Left colon (tissue), 2 donors: ENCODE measurements at places on chromosomes 4 and X.
A peak's percentile ranks its signal among the peaks of the same experiment; 100 is the strongest.

DNA sequence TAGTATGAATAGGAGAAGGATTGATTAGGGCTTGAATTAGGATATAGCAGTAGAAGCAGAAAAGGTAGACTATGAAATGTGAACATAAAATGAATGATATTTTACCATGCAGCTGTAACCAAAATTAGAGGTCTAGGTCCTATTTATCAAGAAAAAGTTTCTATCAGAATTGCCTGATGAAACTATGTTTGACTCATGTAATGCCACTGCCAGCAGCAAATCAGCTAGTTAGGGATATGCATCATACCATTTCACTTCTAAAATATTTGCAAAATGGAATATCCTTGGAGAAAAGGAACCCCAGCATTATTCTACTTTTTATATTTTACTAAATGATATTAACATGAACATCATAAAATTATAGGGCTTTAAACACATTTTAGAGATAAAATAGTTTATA lies 188.4 kb downstream of the WDFY3 start:
- DNase-seq: no peak

DNA sequence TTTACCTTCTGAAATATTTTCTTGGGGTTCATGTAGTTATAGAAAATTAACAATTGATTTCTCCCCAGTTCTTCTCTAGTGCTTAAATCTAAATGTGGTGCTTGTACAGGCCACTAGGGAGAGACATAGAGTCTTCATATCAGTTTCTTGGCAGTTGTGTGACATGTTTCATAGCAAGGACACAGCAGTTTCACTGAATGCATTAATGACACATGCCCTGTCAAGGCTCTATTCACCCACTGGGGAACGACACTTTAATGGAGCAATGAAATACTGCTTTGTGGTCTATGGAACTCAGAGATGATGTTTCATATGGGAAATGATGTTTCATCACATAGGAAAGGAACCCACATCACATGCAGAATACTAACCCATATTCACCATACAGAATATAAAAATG lies 2.8 kb downstream of the VEGFC start:
- DNase-seq: no peak

DNA sequence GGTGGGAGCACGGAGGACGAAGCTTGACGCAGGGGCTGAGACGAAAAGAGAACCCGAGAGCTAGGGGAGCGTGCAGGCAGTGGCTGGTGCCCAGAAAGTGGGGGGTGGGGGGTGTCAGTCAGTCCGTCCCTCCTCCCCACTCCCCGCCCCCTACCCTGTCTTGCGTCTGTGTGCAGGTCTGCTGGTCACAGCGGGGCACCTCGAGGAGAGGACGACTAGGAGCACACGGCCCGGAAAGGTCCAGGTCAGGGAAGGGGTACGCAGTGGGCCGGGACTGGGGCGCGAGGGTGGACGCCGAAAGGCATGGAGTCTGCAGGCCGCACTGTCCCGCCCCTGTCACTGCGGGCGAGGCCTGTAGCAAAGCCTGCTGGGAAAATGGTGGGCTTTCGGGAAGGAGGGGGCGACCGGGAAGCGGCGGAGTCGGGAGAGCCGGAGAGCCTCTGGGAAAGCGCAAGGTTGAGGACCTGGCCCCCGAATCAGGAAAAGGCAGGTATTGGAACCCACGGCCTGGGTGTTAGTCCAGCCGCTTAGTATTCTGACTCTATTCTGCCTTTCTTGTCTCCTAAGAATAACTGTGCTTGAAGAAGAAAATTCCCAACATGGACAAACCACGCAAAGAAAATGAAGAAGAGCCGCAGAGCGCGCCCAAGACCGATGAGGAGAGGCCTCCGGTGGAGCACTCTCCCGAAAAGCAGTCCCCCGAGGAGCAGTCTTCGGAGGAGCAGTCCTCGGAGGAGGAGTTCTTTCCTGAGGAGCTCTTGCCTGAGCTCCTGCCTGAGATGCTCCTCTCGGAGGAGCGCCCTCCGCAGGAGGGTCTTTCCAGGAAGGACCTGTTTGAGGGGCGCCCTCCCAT lies 769 bp downstream of the TCEAL1 start:
- DNase-seq: peak; percentile 61

GRCh38 chrX:139222511-139223200 lies 307.9 kb upstream of the F9 start:
- DNase-seq: no peak

DNA sequence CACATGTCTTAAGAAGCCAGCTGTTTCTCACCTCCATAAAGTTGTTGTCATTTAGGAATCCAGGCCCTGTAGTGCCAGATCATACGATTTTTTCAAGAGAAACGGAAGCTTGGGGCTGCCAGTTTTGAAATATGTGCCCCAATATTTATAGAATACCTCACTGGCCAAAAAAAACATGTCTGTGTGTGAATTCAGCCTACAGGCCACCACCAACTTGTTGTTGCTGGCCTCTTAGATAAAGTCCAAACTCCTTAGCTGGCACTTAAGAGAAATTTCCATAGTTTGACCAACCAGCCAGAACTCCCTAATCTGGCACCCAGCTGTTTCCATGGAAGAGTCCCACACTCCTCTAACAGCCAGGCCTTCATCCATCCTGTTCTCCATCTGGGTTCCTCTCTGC lies 74.1 kb downstream of the WDR19 start:
- no peak for DNase-seq

DNA sequence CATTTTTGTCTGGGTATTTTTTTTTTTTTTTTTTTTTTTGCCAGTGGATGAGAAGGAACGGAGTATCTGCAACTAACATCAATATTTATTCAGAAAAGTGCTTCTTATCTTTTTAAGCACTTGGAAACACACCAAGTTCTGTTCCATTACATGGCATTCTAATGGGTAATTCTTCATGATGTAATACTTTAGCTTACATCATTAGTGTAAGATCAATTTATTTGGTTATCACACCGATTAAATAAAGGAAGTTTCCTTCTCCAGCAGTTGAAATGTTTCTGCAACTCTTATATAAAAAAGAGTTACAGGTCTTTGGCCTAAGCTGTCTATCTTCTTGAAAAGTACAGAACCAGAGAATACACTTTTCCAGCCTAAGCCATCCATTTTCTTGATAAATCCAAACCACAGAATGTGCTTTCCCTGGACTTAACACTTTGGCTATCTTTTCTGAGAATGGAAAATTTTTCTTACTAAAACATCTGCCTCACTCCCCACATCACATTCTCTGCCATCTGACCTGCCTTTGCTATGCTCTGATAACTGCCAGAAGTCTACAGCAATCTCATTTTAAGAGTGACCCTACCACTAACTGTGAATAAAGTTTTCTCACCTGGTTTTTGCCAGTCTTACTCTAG lies 191.9 kb upstream of the MAB21L2 start:
- no peak for DNase-seq

- no peak for DNase-seq
These were observed 64.8 kb downstream of the GLRA3 start for GRCh38 chr4:174764105-174764729.

DNA sequence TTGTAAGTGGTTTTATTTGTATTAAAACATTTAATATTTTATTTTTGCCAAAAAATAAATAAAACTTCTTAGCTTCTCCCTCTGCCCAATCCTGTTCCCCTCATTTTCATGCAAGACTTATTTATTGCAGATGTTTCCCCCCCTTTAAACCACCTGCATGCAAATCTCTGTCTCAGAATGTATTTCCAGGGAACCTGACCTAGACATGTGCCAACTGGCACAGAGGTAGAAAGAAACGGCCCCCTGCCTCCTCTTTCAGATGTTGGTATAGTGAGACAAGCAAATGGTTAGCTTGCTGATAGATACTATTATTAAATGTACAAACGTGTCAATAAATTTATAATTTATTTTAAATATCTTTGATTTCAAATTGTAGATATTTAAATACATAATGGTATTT lies 47.1 kb downstream of the KLF3 start:
- DNase-seq: no peak

GRCh38 chr4:48939785-48940184 lies 33.2 kb upstream of the OCIAD2 start:
- no peak for DNase-seq

DNA sequence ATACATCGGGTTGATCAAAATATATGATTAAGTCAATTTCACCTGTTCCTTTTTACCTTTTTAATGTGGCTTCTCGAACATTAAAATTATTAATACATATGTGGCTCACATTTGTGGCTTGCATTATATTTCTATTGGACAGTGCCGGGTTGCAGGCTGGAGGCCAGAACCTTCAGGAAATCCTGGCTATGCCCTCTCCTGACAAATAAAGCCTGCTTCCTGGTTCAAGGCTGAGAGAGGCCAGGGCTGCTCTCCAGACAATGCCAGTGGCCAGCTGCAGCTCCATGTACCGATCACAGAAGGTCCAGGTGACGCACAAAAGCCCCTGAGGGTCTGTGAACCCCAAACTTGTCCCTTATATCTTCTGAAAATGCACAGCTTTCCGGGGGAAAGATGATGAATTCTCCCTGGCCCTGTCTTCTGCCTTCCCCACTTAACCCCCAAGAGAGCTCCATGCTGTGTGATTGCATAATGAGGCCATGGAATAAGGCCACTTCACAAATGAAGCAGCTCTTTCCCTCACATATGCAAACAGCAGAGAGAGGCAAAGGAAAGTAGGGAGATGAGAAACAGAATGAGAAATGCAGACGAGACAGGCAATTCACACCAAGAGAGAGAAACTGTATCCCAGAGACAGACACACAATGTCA lies 241.2 kb downstream of the BCOR start:
- DNase-seq: no peak

- no peak for DNase-seq
These were observed 11.2 kb downstream of the JADE1 start for GRCh38 chr4:128820671-128821070.

GRCh38 chrX:153922932-153923857 lies 2.9 kb downstream of the ARHGAP4 start:
- DNase-seq: peak; percentile 71

GRCh38 chrX:134246282-134246681 lies 9.3 kb downstream of the CCDC160 start:
- no peak for DNase-seq

DNA sequence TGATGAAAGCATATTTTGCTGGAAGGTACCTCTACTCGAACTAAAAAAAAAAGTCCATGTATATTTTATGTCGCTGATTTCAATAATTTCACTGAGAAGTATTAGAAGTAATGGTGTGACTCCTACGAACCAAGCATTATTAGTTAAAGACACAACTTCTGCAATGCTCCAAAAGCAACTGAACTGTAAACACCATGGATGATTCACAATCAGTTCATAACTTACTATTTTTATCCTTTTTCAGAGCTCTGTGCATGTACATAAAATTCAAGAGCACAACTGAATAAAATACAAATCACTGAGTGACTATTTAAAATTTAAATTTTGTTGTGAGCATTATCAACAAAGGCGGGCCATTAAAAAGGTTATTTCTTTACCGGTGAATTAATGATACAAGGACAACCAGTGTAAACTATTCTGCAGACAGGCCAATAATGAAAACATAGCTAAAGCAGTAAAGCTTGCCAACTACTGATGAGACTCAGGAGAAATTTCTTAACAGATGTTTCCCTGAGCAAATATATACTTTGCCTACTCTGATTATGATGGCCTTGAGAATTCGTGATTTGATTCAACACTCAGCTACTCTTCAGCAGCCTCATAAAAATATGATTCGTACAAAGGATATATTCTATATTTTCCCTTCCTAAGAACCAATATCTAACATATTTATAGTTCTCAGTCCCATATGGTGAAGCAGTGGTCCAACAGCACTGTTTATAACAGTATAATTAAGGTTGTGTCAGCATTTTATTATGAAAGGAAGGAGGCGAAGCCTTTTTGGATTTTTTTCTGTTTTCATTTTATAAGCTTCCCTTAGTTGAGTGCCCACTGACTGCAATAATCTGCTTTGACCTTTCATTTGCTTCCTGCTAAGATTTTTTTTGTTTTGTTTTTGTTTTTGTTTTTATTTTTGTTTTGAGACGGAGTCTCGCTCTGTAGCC lies 62.8 kb upstream of the NEIL3 start:
- no peak for DNase-seq

DNA sequence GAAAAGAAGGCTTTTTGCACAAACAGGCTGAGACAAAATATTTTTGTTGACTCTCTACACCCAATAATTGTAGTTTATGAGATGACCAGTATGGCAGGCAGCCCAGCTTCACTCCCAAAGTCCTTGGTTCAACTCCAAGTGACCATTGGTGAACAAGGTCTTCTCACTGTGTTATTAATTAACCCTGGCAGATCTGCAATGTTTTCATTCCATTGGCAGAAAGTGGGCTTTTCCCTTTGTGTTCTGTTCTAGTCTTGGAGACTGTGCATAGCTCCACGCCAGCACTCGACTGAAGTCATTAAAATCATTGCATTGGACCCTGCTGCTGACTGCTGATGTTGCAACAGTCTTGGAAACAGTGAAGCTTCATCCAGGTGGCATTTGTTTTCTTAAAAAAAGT lies 277.3 kb upstream of the HAND2 start:
- peak; percentile 25 for DNase-seq

DNA sequence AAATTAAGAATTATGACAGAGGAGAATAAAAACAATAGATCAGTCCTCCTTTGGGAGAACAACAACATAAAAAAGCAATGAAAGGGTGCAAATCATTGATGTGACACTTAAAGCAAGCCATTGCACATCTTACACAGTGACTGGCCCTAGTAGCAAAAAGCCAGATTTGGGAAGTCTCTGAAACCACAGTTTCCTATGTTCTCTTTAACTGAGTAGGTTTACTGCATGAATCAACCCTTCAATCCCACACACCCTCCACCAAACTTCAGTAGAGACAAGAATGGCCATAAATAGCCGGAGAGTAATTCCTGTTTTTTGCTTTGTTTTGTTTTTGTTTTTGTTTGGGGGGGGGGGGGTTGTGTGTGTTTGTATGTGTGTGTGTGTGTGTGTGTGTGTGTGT lies 180.8 kb downstream of the VEGFC start:
- DNase-seq: no peak

GRCh38 chr4:53818104-53818503 lies 226.8 kb upstream of the LNX1 start:
- DNase-seq: no peak

DNA sequence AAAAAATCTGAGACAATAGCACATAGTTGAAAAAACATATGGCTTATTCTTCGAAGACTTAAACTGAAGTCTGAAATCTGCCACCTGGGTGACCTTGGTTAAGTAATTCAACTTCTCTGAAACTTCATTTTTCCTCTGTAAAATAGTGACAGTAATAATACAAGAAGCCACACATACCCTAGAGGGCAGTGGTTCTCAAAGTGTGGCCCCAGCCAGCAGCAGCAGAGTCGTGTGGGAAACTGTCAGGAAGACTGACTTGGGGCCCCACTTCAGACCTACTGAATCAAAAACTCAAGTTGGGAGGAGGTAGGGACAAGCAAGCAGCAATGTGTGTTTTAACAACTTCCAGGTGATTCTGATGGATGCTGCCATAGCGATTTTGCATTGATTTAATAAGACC lies 249.9 kb downstream of the HNRNPD start:
- no peak for DNase-seq

- no peak for DNase-seq
These were observed 196.7 kb upstream of the AR start for GRCh38 chrX:67347145-67347544.

GRCh38 chrX:155216940-155217440 lies 730 bp downstream of the VBP1 start:
- no peak for DNase-seq

DNA sequence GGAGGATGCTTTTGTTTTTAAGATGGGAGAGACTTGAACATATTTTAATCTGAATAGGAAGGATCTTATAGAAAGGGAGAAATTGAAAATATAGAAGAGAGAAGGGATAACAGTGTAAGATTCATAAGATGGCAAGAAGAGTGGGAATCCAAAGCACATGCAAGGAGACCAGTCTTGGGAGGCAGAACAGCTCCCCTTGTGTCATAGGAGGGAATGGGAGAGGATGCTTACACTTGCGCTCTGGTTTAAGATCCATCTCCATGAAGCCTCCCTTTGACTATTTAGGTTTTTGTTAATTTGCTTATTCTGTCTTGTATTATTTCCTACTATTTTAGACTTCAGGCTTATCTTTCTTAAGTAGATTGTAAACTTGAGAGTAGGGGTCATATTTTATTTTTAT lies 42.7 kb downstream of the KIF4A start:
- no peak for DNase-seq
